ENCODE measurements at places on chromosomes 11 and 22. TPM values are rescaled to one million over a fixed set of nuclear protein-coding genes. Genes with fewer than 3 reads are reported as not detected.

DNA sequence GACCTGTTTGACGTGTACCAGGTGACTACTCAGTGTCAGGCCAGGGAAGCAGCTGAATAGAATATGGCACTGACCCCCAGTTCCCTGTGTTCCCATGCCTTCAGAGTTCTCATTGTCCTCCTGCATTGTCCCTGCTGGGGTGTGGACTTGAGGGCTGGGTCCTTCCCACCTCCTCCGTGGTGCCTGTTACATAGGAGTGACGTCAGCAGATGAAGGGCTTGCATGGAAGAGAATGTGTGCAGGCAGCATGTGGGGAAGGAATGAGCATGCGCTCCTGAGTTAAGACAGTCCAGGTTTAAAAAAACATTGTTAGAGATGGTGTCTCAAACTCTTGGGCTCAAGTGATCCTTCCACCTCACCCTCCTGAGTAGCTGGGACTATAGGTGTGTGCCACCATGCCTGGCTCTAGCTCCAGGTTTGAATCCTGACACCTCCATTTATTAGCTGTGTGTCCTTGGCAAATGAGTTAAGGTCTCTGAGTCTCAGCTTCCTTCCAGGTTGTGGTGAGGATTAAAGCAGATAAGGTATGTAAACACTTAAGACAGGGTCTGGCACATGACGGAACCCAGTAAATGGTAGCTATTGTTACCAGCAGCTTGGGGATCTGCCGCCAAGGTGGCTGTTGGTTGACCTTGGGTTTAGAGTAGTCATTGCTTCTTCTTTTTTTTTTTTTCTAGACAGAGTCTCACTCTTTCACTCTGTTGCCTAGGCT is 7.5 kb upstream of the SOX10 start:
- no peak for DNase-seq

DNA sequence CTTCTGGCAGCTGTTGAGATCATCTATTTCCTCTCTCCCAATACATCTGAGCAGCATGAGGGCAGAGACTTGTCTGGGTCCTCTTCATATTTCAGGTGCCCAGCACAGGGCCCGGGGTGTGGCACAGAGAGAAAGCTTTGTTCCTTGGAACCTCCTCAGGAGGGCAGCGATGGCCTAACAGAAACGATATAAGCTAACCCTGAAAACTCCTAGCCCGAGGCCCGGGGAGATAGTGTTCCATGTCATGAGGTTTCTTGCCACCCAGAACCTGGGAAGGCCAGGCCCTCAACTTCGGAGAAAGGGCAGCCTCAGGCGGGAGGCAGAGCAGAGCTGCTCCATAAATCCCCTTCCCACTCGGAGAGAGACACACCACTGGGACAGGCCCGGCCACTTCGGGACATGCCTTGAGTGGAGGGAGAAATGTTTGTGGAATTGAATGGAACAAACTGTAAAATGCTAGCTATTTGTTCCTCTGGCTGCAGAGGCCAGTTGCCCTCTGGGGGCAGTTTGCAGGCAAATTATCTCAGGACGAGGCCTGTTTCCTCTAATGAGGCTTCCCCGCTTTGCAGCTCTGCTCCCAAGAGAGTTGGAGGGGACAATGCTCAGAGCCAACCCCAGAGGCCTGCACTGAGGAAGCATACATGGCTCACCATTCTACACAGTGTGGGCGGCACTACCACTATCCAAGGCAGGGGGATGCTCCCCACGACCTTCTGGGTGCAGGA is 11.6 kb downstream of the ARRB1 start:
- DNase-seq = no peak

- no peak for DNase-seq
These were observed 41.1 kb downstream of the TNRC6B start for GRCh38 chr22:40218723-40219294.

Gene PHOX2A
- not detected for total RNA-seq

- no peak for DNase-seq
These were observed 480 bp upstream of the MTMR2 start for GRCh38 chr11:95924414-95924760.

DNA sequence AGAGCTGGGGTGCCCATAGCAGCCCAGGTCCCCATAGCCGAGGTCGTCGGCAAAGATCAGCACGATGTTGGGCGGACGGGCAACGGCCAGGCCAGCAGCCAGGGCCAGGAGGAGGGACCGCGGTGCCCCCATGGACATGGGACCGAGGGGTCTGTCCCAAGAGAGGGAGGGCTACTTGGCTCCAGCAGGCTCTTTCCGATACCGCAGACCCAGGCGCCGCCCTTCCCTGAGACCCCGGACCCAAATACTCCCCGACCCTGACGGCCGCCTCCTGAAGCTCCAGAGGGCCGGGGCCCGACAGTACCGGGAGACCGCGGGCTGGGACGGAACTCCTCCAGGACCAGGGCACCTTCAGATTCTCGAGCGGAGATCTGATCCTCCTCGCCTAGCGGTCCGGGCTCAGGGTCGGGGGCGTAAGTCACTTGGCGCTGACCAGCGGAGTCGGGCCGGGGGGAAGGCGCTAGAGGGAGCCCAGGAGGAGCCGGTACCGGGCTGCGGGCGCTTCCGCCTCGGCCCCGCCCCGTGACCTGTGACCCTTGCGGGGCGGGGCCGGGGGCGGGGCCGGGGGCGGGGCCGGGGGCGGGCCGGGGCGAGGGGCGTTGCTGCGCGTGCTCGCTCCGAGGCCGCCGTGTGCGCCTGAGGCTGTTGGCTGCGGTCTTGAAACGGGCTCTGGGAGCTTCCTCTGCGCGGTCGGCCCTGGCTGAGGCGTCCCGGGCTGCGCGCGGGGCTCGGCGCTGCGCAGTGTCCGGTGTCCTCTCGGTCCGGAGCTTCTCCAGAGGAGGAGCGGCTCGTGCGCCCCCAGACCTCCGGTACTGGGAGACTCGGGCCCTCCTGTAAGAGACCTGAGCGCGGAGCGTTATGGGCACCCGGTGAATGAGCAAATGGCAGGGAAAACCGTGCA is at the start of gene ARSA:
Gene ARSA (minus strand): TSS at position 511 of the 901 bp plus-strand sequence. CDS start 373 bp downstream, at position 138.
- DNase-seq = peak; percentile 92

- DNase-seq = no peak
These were observed 10.7 kb downstream of the TUB start for GRCh38 chr11:8091721-8092120.

DNA sequence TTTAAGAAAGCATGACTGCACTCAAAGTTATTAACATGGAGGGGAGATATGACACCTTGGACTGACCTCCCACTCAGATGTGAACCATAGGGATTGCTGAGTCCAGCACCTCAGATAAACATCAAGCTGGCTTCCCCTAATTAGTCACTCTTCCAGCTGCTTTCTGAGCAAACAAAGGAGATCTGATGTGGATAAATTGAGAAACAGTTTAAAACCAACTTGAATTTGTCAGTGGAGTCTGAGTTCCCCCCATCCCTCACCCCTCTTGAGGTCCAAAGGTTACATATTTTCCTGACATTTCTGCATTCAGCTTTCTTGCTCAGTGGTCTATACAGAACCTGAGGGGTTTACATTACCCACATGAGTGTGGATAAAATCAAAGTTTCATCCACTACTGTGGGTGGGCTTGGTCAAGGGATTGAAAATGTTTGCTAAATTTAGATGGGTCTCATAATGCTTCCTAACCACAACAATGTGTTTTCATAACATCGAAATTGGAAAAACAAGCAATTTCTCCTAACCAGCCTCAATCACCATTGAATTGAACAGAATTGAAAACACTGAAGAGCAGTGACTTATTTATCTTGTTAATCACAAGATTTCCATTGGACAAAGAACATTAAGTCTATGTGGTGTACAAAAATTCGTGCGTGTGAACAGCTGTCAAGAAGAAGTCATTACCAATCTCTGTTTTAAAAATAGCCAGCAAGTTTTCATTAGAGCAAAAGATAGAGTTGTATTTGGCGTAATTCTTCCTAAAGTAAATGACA is 292.3 kb downstream of the METTL15 start:
- no peak for DNase-seq

DNA sequence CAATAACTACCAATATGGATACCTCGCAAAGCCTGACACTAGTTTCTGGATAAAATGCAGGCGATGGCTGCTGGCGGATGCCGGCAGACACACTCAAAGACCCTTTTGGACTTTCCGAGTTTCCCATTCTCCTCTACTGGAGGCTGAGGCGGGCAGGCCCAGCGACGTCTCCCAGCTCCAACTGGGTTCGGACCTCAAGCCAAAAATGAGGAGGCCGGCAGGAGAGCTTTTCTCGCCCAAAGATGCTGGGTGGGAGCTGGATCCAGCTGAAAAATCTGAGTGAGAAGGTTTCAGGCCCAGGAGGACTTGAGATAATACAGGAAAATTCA is 428 bp upstream of the FEZ1 start:
- DNase-seq = no peak

DNA sequence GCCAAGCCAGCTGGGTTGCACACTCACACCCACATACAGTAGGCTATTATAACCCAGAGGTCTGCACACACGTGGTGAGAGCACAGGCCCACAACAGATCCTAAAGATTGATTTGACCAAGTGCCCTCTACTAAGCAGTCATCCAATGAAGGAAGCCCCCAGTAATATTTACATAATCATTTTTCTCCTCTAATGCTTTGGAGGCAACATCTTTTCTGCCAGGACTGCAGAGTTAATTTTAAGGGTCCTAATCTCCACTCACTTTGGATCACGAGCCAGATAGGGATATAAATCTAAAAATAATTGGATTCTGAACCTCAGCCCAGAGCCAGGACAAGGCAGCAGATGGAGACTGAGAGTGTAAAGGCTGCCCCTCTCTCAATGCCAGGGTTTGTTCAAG is 49.1 kb upstream of the MTNR1B start:
- DNase-seq = no peak

- no peak for DNase-seq
These were observed 177.5 kb upstream of the POU2AF2 start for GRCh38 chr11:111067994-111068393.

Gene PRODH
- 60.9 TPM for total RNA-seq

Gene OR6X1
- not detected for total RNA-seq

Gene SCGB1D1
- not detected for total RNA-seq

- DNase-seq = no peak
These were observed 9.7 kb downstream of the PDGFD start for GRCh38 chr11:104154296-104154695.

Gene LYVE1
- 108 TPM for total RNA-seq

DNA sequence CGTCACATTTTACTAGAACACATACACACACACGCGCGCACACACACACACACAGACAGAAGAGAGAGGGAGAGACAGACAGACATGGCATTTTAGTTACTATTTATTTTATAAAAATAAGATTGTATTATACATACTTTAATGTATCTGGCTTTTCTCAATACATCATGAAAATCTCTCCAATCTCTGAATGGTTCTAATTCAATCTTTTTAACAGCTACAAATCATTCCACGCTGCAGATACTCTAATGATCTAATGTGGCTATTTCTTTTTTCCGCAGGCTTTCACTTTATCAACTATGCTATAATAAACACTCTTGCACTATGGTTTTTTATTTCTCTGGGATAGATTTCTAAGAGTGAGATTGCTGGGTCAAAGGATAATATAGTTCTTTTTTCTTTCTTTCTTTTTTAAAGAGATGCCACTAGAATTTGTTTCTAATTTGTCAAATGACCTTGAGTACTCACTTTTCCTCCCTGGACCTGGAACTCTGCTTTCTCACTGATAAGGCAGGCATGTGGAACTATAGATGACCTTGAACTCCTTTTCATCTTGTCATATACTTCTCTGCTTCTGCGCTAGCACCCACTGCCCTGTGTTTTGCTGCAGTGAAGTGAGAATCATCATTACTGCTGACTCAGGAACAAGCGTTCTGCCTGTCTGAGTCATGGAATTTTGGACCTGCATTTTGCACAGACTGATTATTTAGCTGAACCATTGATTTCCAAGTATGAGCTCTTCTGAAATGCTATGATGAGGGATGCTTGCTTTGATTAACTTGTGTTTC is 4.9 kb upstream of the SLC6A5 start:
- no peak for DNase-seq

DNA sequence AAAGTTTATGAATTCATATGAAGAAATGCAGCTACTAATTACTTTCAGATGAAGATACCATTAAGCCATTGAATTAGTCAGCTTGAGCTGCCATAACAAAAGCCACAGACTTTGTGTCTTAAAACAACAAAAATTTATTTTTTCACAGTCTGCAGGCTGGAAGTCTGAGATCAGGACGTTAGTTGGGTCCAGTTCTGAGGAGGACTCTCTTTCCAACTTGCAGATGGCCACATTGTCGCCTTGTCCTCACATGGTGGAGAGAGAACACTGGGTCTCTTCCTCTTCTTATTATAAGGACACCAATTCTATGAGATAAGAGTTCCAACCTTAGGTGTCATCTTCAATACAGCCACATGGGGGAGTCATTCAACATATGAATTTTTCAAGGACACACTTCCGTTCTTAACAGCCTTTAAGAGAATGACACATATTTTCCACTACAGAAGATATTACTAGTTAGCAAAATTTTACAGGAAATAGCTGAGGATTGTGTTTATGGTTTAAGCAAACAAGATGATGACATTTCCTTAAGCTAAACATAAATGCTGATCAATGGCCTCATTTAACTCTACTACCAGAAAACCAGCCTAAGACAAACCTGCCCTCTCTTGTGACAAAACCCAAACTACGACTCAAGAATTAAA is 56.0 kb downstream of the DCUN1D5 start:
- no peak for DNase-seq

Gene ZNF215
- total RNA-seq = 2.4 TPM

GRCh38 chr11:119726585-119727522 is 2.1 kb downstream of the NECTIN1 start:
- DNase-seq = no peak

GRCh38 chr11:64865286-64866172 is 12.9 kb downstream of the EHD1 start:
- no peak for DNase-seq

Data from upper lobe of right lung (tissue), 1 donor.